ENCODE measurements at places on chromosomes 1 and 21.

DNA sequence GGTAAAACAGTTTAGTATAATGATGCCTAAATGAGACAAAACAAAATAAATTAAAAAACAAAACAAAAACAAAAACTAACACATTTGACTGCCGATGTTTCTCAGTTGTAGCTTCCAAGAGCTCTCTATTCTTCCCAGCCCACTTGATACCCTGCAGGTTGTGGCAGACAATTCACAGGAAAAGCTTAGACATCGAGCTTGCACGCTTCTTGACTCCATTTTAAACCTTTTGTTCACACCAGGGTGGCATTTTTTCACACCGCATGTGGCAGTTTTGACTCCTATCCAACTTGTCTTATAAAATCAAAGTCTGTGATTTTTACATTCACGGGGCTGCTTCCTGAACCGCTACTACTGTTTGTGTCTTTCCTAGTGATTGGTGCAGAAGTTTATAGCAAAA, 575.9 kb downstream of the USP25 start:
- no peak for DNase-seq

GRCh38 chr1:245600658-245601057, 445.9 kb downstream of the KIF26B start:
- DNase-seq = no peak

- DNase-seq = no peak
Measured at GRCh38 chr1:207825409-207825695, 73.5 kb downstream of the CD46 start.

DNA sequence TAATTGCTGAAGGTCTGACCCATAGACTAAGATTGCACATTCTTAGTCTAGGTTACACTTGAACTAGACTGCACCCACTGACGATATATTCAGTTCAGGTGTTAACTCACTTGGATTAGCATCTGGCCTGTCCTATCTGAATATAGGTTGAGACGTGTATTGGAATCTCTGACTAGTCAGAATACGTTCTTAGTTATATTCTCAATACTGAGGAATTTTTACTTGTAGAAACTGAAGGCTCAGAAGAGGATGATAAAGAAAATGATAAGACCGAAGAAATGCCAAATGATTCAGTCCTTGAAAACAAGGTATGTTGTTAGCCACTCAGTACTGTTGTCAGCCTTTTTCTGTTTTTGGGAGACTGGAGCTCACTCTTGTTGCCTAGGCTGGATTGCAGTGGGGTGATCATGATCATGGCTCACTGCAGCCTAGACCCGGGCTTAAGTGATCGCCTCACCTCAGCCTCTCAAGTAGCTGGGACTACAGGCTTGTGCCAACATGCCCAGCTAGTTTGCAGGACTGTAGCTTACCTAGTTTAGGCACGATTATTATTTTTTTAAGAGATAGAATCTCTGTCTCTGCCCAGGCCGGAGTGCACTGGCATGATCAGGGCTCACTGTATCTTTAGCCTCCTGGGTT, 10.8 kb downstream of the CCDC17 start:
- no peak for DNase-seq

GRCh38 chr1:98147280-98147679, 226.4 kb upstream of the DPYD start:
- DNase-seq = no peak

DNA sequence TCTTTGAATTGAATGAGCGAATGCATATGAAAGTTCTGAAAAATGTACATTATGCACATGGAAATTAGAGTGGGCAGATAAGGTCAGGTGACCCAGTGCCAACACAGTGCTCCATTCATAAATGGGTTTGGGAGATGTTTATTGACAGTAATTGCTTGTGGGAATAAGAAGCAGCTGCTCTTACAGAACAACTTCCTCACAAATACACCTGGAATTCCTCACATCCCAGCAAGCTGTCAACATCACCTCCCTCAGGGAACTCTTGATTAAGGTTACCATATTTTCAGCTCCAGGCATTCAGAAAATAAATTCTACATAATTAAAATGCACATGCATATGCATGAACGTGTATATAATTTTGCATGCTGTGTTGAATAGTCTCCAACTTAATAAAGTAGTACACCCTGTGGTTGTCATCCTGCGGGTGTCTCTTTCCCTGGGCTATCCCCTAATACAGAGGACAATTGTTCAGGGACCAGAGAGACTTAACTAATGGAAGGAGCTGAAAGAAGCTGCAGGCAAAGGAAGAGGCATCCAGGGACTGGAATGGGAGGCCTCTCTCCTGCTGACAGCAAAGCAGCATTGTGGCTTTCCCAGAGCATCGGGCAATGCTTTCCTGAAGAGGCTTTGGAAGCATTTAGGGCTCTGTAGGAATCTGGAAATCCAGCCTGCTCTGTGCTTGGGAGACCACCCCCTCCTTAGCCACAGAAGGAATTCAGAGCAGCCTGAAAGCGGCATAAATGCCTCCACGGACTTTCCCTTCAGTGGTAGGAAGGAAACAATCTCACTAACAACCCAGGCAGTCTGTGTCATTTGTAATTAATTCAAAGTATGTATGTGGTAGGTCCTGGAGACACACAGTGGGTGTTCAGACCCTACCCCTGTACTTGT, 55.2 kb upstream of the GNG12 start:
- no peak for DNase-seq

DNA sequence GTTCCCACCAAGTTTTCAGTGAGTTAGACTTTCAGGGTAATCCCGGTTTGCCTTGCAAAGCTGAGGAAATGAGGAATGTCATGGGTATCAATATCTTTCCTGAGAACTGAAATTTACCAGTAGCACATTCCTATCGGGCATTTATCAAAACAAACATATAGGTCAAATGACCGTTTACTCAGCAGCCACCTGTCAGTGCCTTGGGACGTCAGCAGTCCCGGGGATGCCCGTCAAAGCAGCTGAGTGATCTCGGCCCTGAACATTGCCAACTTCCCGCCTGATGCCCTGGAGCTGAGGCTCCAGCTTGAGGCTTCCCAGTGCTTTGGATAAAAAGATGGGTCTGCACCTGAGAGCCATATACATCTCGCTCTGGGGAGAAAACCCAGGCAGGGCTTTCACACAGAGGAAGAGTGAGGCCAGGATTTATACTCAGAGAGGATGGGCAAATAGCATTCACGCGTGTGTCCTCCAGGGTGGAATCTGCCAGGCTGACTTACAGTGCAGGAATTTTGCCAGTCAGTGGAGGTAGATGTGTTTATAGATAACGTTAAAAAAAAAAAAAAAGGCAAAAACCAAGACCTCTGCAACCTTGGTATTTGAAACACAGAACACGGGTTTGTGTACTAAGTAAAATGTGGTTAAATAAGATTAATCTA, 435.7 kb upstream of the VAMP3 start:
- no peak for DNase-seq

- no peak for DNase-seq
Measured at GRCh38 chr1:89609781-89610456, 23.0 kb upstream of the LRRC8C start.

- peak; percentile 92 for DNase-seq
Measured at GRCh38 chr1:40877698-40878097, 15.5 kb upstream of the CITED4 start.

DNA sequence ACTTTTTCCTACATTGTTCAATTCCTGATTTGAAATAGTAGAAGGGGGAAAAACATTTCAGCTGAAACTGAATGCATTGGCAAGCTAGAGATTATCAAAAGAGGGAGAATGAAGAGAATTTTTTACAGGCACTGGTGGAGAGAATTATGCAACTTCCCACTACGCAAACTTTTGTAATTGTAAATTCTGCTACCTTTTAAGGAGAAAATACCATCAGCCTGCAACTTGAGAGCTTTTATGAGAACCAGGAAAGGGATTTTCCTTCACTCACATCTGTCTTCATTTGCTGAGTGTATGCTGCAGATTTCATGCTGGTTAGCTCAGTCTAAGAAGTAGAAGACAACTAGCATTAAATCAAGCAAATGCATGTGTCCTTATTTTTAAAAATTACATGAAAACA, 43.7 kb downstream of the ADAMTS1 start:
- no peak for DNase-seq

- DNase-seq = peak; percentile 1
Measured at GRCh38 chr1:194975913-194976312, 1632.3 kb downstream of the KCNT2 start.

- no peak for DNase-seq
Measured at GRCh38 chr21:35201288-35201687, 152.2 kb upstream of the RUNX1 start.

GRCh38 chr1:237241038-237241437, 199.1 kb downstream of the RYR2 start:
- DNase-seq = no peak

Data from H54 (cell line).